ENCODE measurements at places on chromosomes 3 and 15.

- DNase-seq = no peak
Observed at GRCh38 chr3:62546266-62546665, 172.9 kb upstream of the FEZF2 start.

DNA sequence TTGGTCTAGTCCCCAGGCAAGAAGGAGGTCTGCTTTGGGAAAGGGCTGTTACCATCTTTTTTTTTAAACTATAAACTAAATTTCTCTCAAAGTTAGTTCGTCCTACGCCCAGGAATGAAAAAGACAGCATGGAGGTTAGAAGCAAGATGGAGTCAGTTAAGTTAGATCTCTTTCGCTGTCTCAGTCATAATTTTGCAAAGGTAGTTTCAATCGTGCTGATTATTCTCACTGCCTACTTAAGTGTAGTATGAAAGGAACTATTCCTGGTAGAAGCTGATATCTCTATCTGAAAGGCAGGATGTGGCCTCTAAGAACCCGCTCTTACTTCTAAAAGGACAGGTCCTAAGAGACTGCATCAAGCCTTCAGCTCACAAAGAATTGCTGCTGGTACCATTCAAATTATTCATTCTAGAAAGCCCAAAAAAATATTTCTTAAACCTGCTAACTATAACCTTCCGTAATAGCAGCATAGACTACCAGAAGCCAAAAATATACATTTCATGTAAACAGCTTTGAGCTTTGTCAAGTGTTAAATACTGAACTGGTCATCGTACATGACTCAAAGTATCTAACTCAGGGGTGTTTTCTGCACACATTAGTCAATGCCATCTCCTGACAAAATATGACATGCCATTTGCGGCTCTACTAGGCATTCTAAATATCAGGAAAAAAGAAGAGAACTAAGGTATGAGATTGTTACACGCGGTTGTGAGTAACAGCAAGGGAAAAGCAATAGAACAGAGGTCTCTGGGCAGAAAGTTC, 96.0 kb upstream of the CCDC80 start:
- DNase-seq = no peak

- DNase-seq = no peak
Observed at GRCh38 chr3:73235768-73236167, 174.3 kb downstream of the EBLN2 start.

- peak; percentile 93 for DNase-seq
Observed at GRCh38 chr3:191774485-191774884, 313.5 kb downstream of the PYDC2 start.

GRCh38 chr3:17235310-17235709, 350.6 kb downstream of the PLCL2 start:
- DNase-seq = no peak

DNA sequence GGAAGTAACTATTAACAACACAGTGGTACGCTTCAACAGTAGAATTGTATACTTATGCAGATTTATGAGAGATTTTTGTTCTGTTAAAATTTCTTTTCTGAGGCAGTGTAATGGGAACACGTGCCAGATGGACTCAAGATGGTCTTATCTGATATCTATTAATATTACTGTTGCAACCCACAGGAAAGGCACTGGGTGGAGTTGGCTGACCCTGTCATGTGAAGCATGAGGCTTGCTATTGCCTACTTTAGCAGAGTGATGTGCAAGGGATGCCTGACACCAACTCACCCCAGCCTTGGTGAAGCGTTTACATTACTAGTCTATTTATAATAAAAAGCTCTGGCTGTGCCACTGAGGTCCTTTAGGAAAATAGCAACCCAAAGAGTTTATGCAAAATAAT, 19.8 kb upstream of the ARNT2 start:
- DNase-seq = no peak

Data from HS-27A (cell line).